Activated T-helper 1 cell treated with anti-CD3 and anti-CD28 coated beads, Interleukin-12 subunit alpha, Interleukin-12 subunit beta, Interleukin-2, Interleukin-4 antibody, amounts not matched to agents 30 ng/mL and 10 ng/mL and 1 ng/mL, durations not matched to agents 14 hours and 24 hours and 36 hours (primary cell): ENCODE measurements at places on chromosomes 5 and 9.

- peaks cover 3% of the 10 kb centered on the region for H3K27me3 ChIP-seq
- no peak overlapping the region for H3K4me3 ChIP-seq
- no peak overlapping the region for H3K27ac ChIP-seq
- no peak for DNase-seq
- peaks cover 10% of the 10 kb centered on the region for H3K36me3 ChIP-seq
- peaks cover 19% of the 10 kb centered on the region for H3K4me1 ChIP-seq
These were observed 13.8 kb downstream of the SNX30 start for GRCh38 chr9:112764344-112764743.

DNA sequence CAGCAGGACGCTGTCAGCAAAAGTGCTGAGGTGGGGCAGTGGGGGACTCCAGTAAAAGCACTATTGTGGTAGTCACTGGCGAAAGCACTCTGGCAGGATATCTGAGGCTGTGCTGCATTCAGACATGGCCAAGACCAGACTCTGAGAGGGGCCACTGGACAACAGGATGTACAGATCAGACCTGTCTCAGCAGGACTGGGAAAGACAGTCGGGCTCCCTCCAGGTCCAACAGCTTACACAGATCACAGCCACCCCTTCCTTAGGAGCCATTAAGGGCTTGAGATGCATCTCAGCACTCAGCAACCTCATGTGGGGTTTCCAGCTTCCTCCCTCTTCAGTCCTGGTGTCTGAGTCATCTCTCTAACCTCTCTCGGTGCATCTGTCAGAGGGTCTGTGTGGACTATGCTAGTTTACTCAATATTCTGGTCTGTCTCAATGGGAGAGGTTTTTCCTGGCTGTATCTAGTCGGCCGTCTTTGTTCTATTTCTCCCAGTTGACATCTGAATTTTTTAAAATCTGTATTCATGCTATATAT is 154.5 kb downstream of the CWC27 start:
- H3K27me3 ChIP-seq, result no peaks in the 10 kb centered on the region
- no peak overlapping the region for H3K4me3 ChIP-seq
- DNase-seq, result no peak
- H3K4me1 ChIP-seq, result peaks cover 3% of the 10 kb centered on the region

DNA sequence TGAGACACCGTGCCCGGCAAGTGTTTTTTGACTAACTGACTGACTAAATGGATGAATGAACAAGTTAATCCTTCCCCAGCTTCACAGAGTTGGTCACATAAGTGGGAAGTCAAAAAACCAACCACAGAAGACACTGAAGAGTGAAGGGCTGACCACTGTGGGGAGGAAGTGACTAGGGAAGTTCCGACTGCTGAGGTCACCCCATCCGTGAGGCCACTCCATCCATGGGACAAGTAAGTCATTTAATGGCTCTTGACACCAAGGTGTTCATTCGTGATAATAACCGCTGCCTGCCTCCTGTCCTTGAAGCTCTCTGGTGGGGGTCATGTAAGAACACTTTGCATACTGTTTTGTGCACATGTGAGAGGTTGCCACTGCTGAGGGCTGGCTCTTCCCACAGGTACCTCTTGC is 22.2 kb upstream of the CXCL14 start:
- no peaks in the 10 kb centered on the region for H3K4me1 ChIP-seq
- H3K27me3 ChIP-seq, result no peaks in the 10 kb centered on the region
- H3K27ac ChIP-seq, result no peak overlapping the region
- no peaks in the 10 kb centered on the region for H3K36me3 ChIP-seq

DNA sequence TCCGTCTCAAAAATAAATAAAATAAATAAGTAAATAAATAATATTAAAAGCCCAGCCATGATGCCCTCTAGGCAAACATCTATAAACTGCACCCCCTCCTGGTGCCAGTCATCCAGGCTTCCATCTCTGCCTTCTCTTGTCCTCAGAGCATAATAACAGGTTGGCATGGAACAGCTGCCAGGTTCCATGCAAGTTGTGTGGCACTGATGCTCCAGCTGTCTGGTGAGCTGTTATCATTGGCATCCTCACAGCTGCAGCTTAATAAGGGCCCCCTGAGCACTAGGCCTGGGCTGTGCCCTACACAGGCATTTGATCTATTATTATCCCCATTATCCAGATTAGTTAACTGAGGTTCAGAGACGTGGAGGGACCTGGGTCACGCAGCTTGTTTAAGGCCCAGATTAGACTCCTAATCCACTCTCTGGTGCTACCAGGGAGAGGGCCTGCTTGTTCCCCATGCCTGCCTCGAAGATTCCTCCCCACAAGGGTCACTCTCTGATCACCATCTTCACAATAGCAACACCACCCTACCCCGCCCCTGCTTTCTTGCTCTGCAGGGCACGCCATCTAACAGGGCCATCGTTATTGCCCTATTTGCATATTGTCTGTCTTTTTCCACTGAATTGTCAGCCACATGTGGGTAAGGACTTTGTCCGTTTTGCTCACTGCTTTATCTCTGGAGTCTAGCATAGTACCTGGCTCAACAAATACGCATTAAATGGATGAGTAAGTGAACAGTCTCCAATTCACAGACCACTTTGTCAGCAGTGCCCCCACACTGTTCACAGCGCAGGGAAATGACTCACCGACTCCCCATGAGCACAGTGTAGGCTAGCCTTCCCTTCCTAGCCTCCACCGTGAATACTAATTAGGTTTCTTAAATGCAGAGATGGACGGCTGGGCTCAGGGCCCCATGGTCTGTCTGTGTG is 1.5 kb upstream of the DNM1 start:
- H3K4me1 ChIP-seq, result peaks cover 21% of the 10 kb centered on the region
- no peak for DNase-seq
- H3K36me3 ChIP-seq, result peaks cover 2% of the 10 kb centered on the region
- peaks cover 18% of the 10 kb centered on the region for H3K27me3 ChIP-seq
- H3K4me3 ChIP-seq, result no peak overlapping the region

DNA sequence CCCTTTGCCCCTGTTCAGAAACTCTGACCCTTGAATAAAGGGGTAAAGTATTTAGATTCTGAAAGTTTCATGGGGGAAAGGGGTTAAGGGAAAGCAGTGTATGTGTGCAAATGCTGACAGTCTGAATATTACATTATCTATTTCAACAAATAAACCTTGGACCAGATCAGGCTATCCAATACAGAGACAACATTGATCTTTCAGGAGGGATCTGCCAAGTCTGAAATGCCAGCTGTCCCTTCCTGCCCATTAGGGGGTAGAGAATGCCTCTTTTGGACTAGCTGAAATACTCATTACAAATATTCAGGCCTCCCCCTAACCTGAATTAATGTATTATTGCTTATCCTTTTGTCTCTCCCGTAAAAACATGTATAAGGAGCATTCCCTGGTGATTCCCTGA is 219.5 kb downstream of the NR3C1 start:
- peaks cover 24% of the 10 kb centered on the region for H3K36me3 ChIP-seq
- no peak for DNase-seq
- no peaks in the 10 kb centered on the region for H3K27me3 ChIP-seq
- H3K4me3 ChIP-seq, result peak overlapping the region; percentile 52
- H3K4me1 ChIP-seq, result peaks cover 85% of the 10 kb centered on the region
- H3K27ac ChIP-seq, result peak overlapping the region; percentile 93

DNA sequence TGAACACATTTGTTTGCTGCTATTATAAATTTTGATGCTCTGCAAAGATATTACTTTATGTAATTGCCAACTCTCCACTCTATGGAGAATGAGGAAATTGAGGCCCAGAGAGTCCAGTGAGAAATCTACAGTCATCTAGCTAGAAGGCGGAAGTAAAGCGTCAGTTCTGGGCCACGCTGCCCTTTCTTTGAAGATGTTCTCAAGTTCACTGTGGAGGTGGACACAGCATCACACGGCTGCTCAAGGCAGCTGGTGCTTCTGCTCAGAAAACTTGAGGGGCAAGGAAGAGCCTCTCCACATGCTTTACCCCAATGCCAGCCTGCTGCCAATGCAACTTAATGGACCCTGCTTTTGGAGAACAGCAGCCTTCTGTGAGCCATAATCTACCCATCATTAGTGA is 96.3 kb downstream of the TTLL11 start:
- DNase-seq, result no peak
- no peaks in the 10 kb centered on the region for H3K4me1 ChIP-seq
- H3K27ac ChIP-seq, result no peak overlapping the region
- peaks cover 1% of the 10 kb centered on the region for H3K27me3 ChIP-seq
- H3K4me3 ChIP-seq, result no peak overlapping the region

DNA sequence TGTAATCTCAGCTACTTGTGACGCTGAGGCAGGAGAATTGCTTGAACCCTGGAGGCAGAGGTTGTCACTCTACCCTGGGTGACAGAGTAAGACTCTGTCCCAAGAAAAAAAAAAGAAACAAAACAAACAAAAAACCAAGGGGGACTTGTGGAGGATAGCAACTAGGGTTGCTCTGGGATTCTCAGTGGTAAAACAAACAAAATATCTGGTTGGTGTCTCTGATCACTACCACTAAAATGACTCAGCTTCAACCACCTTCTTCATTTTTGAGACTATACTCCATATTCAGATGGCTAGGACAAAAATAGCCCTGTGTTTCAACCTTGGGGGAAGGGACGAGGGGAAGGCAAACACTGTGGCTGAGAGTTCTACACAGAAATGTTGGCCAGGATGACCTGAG is 110.3 kb downstream of the ARRDC3 start:
- DNase-seq, result no peak
- H3K27me3 ChIP-seq, result peaks cover 8% of the 10 kb centered on the region
- H3K4me1 ChIP-seq, result peaks cover 29% of the 10 kb centered on the region
- H3K27ac ChIP-seq, result peak overlapping the region; percentile 75
- peaks cover 1% of the 10 kb centered on the region for H3K36me3 ChIP-seq

- H3K4me1 ChIP-seq, result no peaks in the 10 kb centered on the region
- no peaks in the 10 kb centered on the region for H3K36me3 ChIP-seq
- no peak overlapping the region for H3K27ac ChIP-seq
These were observed 10.2 kb downstream of the KCNIP1 start for GRCh38 chr5:170513856-170514525.

- H3K4me3 ChIP-seq, result no peak overlapping the region
- H3K27ac ChIP-seq, result no peak overlapping the region
- H3K27me3 ChIP-seq, result peaks cover 9% of the 10 kb centered on the region
- DNase-seq, result no peak
These were observed 55.9 kb downstream of the ADRB2 start for GRCh38 chr5:148882332-148882731.

GRCh38 chr5:52779213-52779612 is 8.5 kb upstream of the ITGA1 start:
- H3K27me3 ChIP-seq, result peaks cover 3% of the 10 kb centered on the region
- DNase-seq, result no peak
- no peak overlapping the region for H3K4me3 ChIP-seq

DNA sequence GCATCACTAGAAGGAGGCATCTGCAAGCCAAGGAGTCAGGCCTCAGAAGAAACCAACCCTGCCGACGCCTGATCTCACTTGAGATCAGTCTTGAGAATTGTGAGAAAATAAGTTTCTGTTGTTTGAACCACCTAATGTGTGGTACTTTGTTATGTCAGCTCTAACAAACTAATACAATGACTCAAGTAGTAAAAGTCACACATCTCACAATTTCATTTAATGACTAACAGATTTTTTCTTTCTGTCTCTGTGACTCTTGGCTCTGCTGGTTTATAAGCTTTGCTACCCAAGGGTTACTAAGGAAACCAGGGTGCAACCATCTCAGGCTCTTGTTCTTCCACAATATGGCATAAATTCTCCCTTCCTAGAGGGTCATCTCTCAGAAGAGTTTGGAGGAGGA is 315.8 kb upstream of the GRAMD2B start:
- H3K36me3 ChIP-seq, result no peaks in the 10 kb centered on the region
- no peaks in the 10 kb centered on the region for H3K27me3 ChIP-seq
- H3K4me1 ChIP-seq, result no peaks in the 10 kb centered on the region
- no peak overlapping the region for H3K4me3 ChIP-seq

GRCh38 chr5:81756016-81756415 is 5.1 kb upstream of the SSBP2 start:
- no peak for DNase-seq
- peaks cover 8% of the 10 kb centered on the region for H3K4me1 ChIP-seq
- no peak overlapping the region for H3K4me3 ChIP-seq
- peaks cover 3% of the 10 kb centered on the region for H3K36me3 ChIP-seq
- H3K27ac ChIP-seq, result no peak overlapping the region

DNA sequence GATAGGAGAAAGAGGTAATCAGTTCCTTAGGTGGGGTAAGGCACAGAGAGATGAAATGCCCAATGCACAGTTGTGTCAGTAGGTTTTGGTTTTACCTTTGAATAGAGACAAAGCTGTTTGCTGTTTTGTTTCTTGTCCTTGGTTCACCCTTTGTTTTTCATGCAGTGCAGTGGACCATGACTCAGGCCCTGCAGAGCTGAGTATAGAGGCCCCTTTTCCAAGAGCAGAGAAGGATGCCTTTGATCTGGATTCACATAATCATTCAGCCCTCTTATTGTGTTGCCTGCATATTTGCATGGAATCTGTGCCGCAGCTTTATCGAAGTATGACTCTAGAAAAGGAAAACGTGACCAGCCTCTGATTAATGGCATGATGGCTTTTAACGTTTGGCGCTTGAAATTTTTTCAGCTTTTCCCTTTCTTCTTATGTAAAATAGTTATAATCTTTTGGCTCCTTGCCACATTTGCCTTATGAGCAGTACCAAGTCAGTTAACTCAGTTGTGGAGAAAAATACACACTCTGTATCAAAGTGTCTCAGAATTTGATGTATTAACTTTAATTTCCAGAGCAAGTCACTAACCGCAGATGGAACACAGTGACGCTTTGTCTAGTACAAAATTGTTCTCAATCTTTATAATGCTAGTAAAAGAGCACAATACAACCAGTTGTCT is 197.6 kb downstream of the KDM4C start:
- H3K4me3 ChIP-seq, result no peak overlapping the region
- H3K4me1 ChIP-seq, result no peaks in the 10 kb centered on the region
- H3K36me3 ChIP-seq, result peaks cover 3% of the 10 kb centered on the region
- H3K27me3 ChIP-seq, result no peaks in the 10 kb centered on the region

- H3K27me3 ChIP-seq, result peaks cover 35% of the 10 kb centered on the region
- DNase-seq, result no peak
- H3K4me3 ChIP-seq, result no peak overlapping the region
- no peaks in the 10 kb centered on the region for H3K36me3 ChIP-seq
- H3K4me1 ChIP-seq, result no peaks in the 10 kb centered on the region
- H3K27ac ChIP-seq, result no peak overlapping the region
These were observed 1.6 kb upstream of the SPZ1 start for GRCh38 chr5:80318212-80318611.

- DNase-seq, result no peak
- H3K4me1 ChIP-seq, result no peaks in the 10 kb centered on the region
- no peak overlapping the region for H3K27ac ChIP-seq
- no peaks in the 10 kb centered on the region for H3K36me3 ChIP-seq
- H3K4me3 ChIP-seq, result no peak overlapping the region
- H3K27me3 ChIP-seq, result peaks cover 36% of the 10 kb centered on the region
These were observed 46.4 kb upstream of the CTNNA1 start for GRCh38 chr5:138706655-138707480.

- no peak for DNase-seq
- no peak overlapping the region for H3K4me3 ChIP-seq
- no peaks in the 10 kb centered on the region for H3K27me3 ChIP-seq
- H3K36me3 ChIP-seq, result no peaks in the 10 kb centered on the region
- no peaks in the 10 kb centered on the region for H3K4me1 ChIP-seq
- no peak overlapping the region for H3K27ac ChIP-seq
These were observed 370.1 kb upstream of the TLE4 start for GRCh38 chr9:79201636-79202035.

DNA sequence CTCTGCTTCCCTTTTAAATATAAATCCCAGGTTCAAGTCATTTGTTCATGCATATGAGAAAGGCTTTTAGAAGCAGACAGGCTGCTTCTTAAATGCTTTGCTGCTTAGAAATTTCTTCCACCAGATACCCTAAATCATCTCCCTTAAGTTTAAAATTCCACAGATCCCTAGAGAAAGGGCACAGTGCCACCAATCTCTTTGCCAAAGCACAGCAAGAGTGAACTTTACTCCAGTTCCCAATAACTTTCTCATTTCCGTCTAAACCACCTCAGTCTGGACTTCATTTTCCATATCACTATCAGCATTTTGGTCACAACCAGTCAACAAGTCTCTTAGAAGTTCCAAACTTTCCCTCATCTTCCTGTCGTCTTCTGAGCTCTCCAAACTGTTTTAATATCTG is 679.8 kb upstream of the FTMT start:
- no peaks in the 10 kb centered on the region for H3K36me3 ChIP-seq
- no peak overlapping the region for H3K27ac ChIP-seq
- no peaks in the 10 kb centered on the region for H3K27me3 ChIP-seq
- H3K4me1 ChIP-seq, result no peaks in the 10 kb centered on the region
